Stomach (tissue), 19 donors: ENCODE measurements at places on chromosomes 16 and 17. TPM values are rescaled to one million over a fixed set of nuclear protein-coding genes. Genes with fewer than 3 reads are reported as not detected.

The CARD14 gene
- 2.7 TPM for total RNA-seq

The WFIKKN1 gene
- total RNA-seq, result not detected

The ZP2 gene
- 0.55 TPM for total RNA-seq

DNA sequence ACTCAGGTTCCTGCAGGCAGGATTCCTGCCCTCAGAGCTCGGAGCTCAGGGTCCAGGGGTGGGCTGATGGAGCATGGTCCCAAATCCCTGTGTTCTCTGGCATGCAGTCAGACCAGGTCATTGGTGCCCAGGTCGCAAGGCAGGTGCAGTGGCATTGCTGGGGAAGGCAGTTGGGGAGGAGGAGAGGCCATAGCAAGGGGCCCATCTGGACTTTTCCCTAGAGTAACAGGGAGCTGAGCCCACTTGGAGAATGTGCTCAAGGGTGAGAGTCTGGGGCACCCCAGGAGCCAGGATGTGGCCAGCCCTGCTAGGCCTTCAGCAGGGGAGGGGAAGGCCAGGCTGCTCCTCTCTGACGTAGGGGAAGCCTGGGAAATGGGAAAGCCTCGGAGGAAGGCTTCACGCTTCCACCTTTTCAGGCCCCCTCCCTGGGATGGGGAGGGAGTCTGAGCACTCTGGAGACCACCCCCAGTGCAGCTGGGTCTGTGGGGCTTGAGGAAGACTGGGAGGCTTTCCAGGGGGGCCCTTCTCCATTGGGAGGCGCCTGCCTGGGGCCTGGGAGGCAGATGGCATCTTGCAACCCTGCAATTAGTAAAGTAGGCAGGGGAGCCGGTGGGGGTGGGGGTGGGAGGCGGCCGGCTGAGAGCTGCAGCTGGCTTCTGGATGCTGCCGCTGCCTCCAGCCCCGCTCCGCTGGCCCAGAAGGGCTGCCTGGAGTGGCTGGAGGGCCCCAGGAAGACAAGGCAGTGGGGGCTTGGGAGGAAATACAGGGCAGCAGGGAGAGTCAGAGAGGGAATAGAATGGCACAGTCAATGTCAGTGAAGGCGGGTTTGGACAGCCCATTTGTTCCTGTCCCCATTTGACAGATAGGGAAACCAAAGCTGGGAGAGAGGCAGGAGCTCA is 21.1 kb upstream of the DOK4 start:
- H3K36me3 ChIP-seq, result peaks cover 7% of the 10 kb centered on the region
- peaks cover 7% of the 10 kb centered on the region for H3K4me1 ChIP-seq
- no peak overlapping the region for H3K27ac ChIP-seq
- peak; percentile 48 for DNase-seq
- peaks cover 10% of the 10 kb centered on the region for H3K27me3 ChIP-seq

- no peak for DNase-seq
- H3K27ac ChIP-seq, result no peak overlapping the region
- no peak overlapping the region for H3K4me3 ChIP-seq
- H3K4me1 ChIP-seq, result peaks cover 3% of the 10 kb centered on the region
- H3K36me3 ChIP-seq, result no peaks in the 10 kb centered on the region
- H3K27me3 ChIP-seq, result no peaks in the 10 kb centered on the region
Observed at GRCh38 chr16:1947369-1947670, 4.3 kb upstream of the MSRB1 start.

GRCh38 chr17:64388961-64389565 is 1.6 kb downstream of the PECAM1 start:
- H3K36me3 ChIP-seq, result no peaks in the 10 kb centered on the region
- no peaks in the 10 kb centered on the region for H3K4me1 ChIP-seq
- DNase-seq, result no peak

- H3K27ac ChIP-seq, result peak overlapping the region; percentile 82
- no peak for DNase-seq
- peak overlapping the region; percentile 49 for H3K4me3 ChIP-seq
- peaks cover 23% of the 10 kb centered on the region for H3K4me1 ChIP-seq
Observed at GRCh38 chr17:41664587-41665565, 23.8 kb upstream of the EIF1 start.

DNA sequence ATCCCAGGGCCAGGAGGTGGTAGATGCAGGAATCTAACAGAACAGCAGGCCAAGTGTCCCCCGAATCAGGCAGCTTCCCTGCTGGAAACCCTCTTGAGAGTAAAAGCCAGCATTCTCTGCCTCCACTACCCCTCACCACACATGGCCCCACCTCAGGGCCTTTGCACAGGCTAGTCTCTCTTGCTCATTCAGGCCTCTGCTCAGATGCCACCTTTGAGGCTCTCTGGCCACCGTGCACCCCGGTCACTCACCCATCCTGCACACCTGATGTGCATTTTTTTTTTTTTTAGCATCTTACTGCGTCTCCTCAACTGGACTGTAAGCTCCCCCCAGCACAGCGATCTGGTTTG is 34.5 kb upstream of the GSE1 start:
- H3K4me3 ChIP-seq, result no peak overlapping the region
- H3K4me1 ChIP-seq, result peaks cover 41% of the 10 kb centered on the region
- H3K27me3 ChIP-seq, result no peaks in the 10 kb centered on the region
- no peak for DNase-seq

- H3K4me3 ChIP-seq, result no peak overlapping the region
- H3K27ac ChIP-seq, result no peak overlapping the region
- H3K4me1 ChIP-seq, result peaks cover 17% of the 10 kb centered on the region
- H3K27me3 ChIP-seq, result no peaks in the 10 kb centered on the region
- DNase-seq, result no peak
Observed at GRCh38 chr17:31148205-31148604, 53.4 kb downstream of the NF1 start.

GRCh38 chr16:66705790-66706505 is 9.4 kb upstream of the CMTM4 start:
- DNase-seq, result peak; percentile 73
- peak overlapping the region; percentile 61 for H3K27ac ChIP-seq
- H3K4me3 ChIP-seq, result no peak overlapping the region
- peaks cover 7% of the 10 kb centered on the region for H3K4me1 ChIP-seq
- H3K27me3 ChIP-seq, result no peaks in the 10 kb centered on the region

- H3K36me3 ChIP-seq, result no peaks in the 10 kb centered on the region
- no peaks in the 10 kb centered on the region for H3K4me1 ChIP-seq
- DNase-seq, result no peak
- H3K4me3 ChIP-seq, result no peak overlapping the region
Observed at GRCh38 chr17:65259281-65259680, 122.1 kb downstream of the RGS9 start.

GRCh38 chr16:17283016-17283415 is 187.7 kb downstream of the XYLT1 start:
- no peaks in the 10 kb centered on the region for H3K27me3 ChIP-seq
- no peak for DNase-seq
- H3K4me3 ChIP-seq, result no peak overlapping the region
- H3K36me3 ChIP-seq, result no peaks in the 10 kb centered on the region

- no peaks in the 10 kb centered on the region for H3K36me3 ChIP-seq
- no peak overlapping the region for H3K4me3 ChIP-seq
- no peak for DNase-seq
- no peaks in the 10 kb centered on the region for H3K27me3 ChIP-seq
- no peak overlapping the region for H3K27ac ChIP-seq
- no peaks in the 10 kb centered on the region for H3K4me1 ChIP-seq
Observed at GRCh38 chr17:61383689-61384201, 15.9 kb upstream of the TBX2 start.

DNA sequence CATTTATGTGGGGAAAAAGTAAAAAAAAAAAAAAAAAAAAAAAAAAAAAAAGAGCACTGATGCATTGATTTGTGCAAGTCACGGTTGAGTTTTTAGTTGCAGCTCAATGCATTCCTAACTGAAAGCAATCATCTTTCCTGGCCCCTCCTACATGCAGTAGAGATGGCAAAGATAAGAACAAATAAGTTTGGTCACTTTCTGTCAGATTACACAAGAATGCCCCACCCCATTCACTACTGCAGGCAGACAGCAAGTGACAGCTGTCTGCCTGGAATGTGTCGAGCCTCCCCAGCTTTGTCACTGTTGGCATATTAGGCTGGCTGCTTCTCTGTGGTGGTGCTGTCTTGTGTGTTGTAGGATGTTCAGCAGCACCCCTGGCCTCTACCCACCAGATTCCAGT is 243.5 kb downstream of the FOXL1 start:
- peaks cover 99% of the 10 kb centered on the region for H3K27me3 ChIP-seq
- H3K36me3 ChIP-seq, result no peaks in the 10 kb centered on the region
- no peak overlapping the region for H3K27ac ChIP-seq
- no peak for DNase-seq
- no peak overlapping the region for H3K4me3 ChIP-seq
